ENCODE measurements at places on chromosomes 16 and 17.

DNA sequence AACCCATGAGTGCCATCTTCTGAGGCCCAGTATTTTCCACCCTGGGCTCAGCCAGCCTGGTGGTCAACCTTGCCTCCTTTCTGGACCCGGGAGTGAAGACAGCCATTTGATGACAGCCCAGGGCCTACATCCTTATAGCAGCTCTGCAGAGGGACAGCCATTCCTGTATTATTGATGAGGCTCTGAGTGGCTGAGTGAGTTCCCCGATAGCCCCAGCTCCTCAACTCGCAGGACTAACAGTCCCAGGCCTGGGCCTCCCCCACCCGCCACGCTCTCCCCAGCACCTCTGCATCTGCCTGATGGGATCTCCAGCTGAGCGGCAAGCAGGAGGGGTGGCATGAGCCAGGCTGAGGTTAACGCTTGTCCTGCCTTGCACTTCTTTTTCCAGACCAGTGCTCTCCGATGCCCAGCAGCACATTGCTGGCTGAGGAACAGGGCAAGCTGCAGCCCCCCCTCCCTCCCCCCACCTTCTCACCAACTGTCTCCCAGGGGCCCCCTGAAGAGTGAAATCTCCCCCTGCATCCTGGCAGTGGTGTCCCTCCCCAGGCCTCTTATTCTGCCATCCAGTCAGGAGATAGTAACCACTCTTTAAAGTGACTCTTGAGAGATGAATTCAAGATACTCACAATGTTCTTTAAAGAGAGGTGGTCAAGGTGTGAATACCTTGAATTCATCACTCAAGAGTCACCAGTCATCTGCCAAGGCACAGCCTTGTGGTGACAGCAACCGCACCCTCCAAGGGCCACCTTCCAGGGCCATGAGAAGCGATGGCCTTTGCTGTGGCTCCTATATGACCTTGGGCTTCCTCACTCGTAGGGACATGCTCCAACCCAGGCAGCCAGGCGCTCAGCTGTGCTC, 23.5 kb downstream of the CACNG5 start:
- no peak for DNase-seq

DNA sequence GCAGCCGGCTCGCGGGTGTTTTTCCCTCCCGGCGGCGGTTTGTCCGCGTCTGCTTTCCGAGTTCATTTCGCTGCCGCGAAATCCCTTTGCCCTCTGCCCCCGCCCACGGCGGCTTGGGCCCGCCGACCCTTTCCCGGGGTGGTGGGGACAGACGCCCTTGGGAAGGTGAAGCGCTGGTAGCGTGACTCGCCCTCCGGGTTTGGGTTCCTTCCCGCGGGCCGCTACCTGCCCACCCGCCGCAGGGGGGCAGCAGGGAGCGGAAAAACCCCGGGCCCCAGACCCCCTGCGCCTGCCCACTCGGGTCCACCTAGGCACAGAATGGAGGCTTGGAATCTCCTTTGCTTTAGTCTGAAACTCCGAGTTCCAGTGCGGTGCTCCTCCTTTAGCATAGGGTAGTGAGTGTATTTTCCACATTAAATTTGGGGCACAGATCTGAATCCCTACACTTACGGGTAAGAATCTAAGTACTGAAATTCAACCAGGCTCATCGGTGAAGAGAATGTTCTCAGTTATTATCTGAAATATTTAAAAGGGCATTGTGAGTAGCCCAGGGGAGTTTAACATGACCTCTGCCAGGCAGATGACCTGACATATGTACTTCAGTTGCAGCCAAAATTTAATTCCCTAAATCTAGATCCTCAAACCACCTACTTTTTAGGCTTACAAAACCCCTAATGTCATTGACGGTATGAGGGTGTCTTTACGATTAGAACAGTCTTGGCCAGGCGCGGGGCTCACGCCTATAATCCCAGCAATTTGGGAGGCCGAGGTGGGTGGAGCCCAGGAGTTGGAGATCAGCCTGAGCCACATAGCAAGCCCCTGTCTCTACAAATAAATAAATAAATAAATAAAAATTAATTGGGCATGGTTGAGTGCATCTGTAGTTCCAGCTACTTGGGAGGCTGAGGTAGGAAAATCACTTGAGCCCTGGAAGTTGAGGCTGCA, 1.0 kb downstream of the NME2 start:
- DNase-seq: no peak

DNA sequence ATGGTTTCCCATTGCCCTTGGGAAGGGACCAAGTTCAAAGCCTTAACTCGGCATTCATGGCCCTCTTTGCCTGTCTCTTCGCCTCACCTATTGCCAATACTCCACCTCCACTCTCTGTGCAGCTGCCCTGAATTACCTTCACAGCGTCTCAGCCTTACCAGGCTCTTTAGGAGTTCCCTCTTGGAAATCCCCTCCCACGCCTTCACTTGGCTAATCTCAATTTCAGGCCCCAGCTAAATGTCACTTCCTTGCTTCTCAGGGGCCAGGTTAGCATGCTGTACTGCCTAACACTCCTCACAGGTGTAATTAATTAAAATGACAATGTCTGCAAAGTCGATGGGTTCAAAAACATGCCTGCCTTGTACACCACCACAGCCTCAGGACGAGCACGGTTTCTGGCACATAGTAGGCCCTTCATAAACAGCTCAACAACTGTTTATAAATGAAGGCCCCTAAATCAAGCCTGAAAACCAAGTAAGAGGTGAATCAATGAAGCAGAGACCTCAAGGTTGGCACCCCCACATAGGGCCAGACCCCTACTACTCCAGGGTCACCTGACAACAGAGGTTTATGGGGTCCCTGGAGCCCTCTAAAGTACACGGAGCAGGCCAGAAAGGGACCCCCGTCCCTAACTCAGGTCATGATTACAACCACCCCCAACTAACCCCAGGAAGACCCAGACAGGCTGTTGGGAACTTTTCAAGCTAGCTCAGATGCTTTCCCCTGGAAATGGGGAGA, 11.2 kb upstream of the EEF2K start:
- no peak for DNase-seq

- DNase-seq: no peak
These were observed 11.0 kb upstream of the SEC14L1 start for GRCh38 chr17:77129568-77130301.

GRCh38 chr16:66486199-66486772, 59.2 kb downstream of the BEAN1 start:
- no peak for DNase-seq

- DNase-seq: peak; percentile 28
These were observed 197.8 kb upstream of the CHMP6 start for GRCh38 chr17:80793851-80794267.

- no peak for DNase-seq
These were observed 68.0 kb downstream of the OR1D5 start for GRCh38 chr17:2995377-2995776.

GRCh38 chr17:13952009-13952750, 117.1 kb upstream of the COX10 start:
- no peak for DNase-seq

DNA sequence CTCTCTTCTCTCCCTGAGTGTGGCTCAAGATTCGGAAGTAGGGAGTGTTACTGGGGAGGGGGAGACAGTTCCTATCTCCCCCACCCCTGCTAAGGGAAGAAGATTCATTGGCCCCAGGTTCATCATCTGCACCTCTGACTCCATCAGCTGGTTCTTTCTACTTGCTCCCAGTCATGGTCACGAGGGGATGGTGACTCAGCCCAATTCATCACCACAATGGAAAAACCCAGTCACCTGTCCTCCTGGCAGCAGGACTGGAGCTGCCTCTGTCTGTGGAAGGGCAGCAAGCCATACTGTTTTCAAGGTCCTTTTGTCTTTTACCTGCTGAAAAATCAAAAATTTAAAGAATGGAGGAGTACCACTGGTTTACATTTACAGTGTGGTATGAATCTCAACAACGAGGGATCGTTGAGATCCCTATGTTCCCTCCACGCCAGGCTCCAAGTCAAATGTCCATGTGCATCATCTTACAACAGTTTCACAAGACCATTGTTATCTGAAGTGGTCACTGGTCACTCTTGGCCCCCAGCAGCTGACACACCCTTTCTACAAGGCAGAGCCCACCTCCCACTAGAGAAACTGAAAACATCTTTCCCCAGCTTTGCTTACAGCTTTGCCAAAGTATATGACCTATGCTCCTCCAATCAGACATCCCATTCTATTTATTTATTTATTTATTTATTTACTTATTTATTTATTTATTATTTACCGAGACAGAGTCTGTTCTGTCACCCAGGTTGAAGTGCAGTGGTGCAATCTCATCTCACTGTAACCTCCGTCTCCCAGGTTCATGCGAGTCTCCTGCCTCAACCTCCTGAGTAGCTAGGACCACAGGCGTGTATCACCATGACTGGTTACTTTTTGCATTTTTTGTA, 40.4 kb upstream of the NDRG4 start:
- no peak for DNase-seq

- DNase-seq: no peak
These were observed 47.9 kb downstream of the COPRS start for GRCh38 chr17:31811101-31811500.

DNA sequence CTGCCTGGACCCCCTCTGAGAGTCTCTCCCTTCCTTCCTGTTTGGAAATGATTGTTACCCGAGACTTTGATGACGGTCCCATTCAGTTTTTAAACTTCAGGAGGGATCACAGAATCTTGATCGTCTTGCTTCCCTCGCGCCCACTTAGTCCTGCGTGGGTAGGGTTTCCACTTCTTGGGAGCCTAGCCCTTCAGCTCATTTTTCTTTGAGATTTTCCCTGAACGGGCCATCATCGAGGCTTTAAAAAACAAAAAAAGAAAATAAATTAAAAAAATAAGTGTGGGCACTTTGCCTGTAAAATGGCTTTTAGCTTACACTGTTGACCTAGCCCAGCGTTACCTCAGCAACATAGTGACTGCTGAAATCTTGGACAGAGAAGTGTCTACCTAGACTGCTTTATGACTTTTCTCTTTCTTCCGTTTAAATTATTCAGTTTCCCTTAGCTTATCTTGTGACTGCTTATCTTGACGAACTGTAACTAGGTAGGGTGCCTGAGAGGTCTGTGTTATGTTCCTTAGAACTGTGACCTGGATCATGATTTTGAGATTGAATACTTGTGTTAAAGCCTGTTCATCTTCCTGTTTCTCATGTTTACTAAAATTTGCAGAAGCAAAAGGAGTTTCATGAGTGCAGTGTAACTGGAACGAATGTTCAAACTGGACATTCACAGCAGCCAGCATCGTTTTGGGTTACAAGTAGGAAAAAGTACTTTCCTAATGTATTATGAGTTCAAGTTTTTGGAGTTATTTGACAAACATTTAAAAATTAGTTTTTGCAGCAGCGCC, 874 bp downstream of the WWP2 start:
- DNase-seq: no peak

DNA sequence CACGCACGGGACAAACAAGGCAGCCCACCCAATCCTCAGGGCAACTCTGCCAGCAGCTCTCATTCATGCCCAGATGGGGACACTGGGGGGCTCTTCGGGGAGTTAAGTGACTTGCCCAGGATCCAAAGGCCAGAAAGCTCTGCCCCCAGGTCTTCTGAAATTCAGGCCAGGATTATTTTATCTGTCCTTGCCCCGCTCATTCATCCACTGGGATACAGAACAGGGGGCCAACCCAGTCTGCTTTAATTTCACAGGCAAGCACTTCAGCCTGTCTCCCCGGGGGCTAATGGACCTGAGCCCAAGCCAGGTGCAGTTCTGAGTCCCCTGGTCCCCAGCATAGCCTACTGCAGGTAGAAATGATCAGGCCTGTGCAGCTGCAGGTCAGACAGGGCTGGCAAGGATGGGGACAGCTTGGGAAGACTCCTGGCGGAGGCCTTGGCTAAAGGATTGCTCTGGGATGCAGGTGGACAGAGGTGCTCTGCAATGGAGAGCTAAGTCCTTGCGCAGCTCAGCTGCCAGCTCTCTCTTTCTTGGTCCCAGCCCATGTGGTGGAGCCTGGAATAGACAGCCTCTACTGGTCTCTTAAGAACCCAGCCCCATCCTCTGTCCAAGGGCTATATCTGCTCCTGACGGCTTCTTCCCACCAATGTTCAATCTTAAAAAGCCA, 766 bp upstream of the B3GNT9 start:
- no peak for DNase-seq

DNA sequence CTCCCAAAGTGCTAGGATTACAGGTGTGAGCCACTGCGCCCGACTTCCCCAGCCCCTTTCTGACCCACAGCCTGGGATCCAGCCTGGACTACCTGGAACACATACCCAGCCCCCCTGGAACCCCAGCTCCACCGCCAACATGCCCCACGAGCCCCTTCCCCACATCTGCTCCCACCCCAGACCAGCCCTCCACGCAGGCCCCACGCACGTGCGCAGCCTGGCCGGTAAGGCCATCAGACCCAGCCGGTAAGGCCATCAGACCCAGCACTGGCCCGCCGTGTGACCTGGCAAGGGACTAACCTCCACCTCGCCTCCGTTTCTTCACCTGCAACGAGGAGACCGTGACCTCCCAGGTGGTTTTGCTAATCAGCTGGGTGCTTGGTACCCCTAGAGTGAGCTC, 46.5 kb downstream of the RPH3AL start:
- no peak for DNase-seq

DNA sequence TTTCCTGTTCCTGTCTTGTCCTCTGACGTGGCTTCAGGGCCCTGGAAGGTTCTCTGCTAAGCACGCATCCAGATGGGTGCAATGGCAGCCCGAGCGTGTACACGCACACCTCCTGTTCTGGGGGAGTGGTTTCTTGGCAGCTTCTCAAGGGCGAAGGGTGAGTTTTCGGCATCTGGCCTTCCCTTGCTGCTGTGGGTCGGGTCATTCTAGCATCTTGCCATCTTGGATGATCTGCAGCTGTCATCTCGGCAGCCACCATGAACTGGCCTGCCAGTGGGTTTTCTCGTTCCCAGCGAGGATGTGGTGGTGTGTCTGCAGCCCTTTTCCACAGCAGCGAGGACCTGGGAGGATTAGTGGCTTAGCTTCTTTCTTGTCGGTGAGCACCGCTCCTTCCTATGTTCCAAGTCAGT, 10.6 kb downstream of the MSI2 start:
- DNase-seq: no peak

DNA sequence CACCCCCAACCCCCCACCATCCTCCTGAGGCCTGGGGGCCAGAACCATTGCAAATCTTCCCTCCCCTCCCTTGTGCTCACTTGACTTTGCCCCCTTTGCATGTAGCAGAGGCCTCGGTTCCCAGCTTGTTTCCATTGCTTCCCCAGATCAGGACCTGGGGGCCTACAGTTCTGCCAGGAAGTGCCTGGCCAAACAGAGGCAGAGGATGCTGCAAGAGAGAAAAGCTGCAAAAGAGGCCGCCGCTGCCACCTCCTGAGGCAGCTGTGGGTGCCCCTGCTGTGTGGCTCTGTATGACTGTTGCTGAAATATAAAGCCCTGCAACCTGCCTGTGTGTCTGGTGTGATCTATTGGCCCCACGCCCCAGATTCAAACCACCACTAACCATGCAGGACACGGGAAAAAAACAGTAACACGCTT, 2.3 kb downstream of the NDUFB10 start:
- no peak for DNase-seq

DNA sequence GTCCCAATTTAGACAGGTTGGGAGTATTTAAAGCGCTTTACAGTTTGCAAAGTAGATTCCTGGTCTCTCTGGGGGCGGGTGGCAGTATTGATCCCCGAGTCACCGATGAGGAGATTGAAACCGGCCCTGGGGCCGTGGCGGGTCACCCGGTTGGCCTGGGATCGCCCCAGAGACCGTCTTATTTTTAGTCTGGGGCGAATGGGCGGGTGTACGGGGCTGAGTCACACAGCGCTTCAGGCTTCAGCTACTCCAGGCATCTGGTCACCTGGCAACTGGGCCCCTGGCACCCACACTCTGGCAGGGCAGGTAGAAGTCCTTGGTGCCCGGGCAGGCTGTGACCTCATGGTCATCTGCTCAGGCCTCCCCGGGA, 669 bp downstream of the MIEF2 start:
- DNase-seq: no peak

- no peak for DNase-seq
These were observed 13.2 kb downstream of the GABARAPL2 start for GRCh38 chr16:75579281-75579834.

- no peak for DNase-seq
These were observed 19.7 kb downstream of the PHAF1 start for GRCh38 chr16:67129422-67129821.

All from fibroblast of skin of left quadriceps (primary cell).